NCI-H2107 (cell line): ENCODE measurements at places on chromosomes 6 and 20.

- peak; percentile 82 for DNase-seq
Measured at GRCh38 chr20:50987493-50988210, 29.0 kb downstream of the MOCS3 start.

GRCh38 chr20:5786930-5787795 lies 37.0 kb downstream of the SHLD1 start:
- no peak for DNase-seq

DNA sequence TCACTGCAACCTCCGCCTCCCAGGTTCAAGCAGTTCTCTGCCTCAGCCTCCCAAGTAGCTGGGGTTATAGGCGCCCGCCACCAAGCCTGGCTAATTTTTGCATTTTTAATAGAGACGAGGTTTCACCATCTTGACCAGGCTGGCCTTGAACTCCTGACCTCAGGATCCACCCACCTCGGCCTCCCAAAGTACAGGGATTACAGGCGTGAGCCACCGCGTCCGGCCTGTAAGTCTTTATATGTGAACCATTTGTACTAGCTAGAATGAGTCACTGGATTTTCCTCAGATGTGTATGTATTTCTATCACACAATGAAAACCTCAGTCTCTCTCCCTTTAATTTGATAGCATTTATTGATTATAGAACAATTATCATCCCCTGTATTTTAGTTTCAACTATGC lies 34.0 kb downstream of the ITCH start:
- DNase-seq, result no peak

- no peak for DNase-seq
Measured at GRCh38 chr6:38131527-38131965, 312.0 kb downstream of the ZFAND3 start.

GRCh38 chr6:109927052-109927451 lies 51.1 kb upstream of the GPR6 start:
- DNase-seq, result no peak

- DNase-seq, result no peak
Measured at GRCh38 chr6:67815623-67816022, 819.5 kb upstream of the ADGRB3 start.

- no peak for DNase-seq
Measured at GRCh38 chr6:151402228-151402627, 10.9 kb upstream of the ZBTB2 start.

DNA sequence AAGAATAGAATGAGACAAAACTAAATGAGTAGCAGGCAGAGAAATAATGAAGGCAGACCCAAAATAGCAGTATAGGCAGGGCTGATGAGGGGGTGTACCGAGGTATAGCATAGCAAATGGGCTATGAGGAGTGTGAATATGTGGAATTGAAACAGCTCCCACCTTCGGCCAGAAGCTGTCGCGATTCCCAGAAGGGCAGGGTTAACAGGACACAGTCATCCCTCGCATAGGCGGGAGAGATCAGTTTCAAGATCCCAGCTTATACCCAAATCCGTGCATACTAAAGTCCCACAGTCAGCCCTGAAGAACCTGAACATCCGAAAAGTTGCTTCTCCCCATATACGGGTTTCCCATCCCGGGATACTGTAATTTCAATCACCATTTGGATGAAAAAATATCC lies 82.7 kb downstream of the PTPRK start:
- DNase-seq, result peak; percentile 6

GRCh38 chr6:44642870-44643522 lies 255.5 kb downstream of the CDC5L start:
- no peak for DNase-seq

GRCh38 chr20:49315580-49315979 lies 37.7 kb upstream of the ZNFX1 start:
- no peak for DNase-seq

DNA sequence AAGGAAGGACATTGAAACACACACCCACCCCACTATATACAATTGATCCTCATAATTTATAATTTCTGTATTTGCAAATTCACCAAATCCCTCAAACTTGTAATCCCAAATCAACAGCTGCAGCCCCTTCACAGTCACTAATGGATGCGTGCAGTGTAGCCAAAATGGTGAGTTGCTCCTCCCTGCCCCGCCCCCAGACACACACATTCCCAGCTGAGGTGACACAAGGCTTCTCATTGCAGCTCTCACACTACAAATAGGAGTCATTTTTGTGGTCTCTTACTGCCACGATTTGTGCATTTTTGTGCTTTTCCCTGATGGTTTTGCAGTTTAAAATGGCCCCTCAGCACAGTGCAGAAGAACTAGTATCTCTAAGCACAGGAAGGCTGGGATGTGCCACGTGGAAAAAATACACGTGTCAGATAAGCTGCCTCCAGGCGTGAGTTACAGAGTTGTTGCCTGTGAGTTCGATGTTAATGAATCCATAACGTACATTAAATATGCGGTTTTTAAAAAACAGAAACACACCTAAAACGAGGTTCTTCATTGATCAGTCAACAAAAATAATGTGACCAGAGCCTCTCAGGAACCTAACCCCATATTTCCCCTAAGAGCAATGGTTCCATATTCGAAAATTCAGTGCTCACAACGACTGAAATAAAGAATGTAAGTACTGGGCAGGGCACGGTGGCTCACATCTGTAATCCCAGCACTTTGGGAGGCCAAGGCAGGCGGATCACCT lies 8.2 kb downstream of the ATP9A start:
- no peak for DNase-seq

DNA sequence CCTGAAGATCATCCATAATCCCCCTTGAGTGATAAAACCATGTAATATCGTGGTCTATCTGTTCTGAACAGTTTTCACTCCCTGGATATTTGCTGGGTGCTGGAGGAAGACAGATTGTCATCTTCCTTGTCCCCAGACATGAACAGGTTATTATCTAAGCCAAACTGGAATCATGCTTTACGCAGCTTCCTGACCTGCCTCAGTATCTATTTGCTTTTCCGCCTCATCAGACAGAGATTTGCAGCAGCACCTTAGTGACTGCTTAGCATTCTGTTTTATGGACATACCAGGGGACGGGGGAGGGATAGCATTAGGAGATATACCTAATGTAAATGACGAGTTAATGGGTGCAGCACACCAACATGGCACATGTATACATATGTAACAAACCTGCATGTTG lies 124.6 kb downstream of the SLC23A2 start:
- DNase-seq, result no peak

- DNase-seq, result no peak
Measured at GRCh38 chr6:39037082-39037508, 11.5 kb upstream of the GLP1R start.

- DNase-seq, result no peak
Measured at GRCh38 chr6:144661116-144661806, 376.1 kb downstream of the UTRN start.

- no peak for DNase-seq
Measured at GRCh38 chr6:2921520-2922115, 18.5 kb upstream of the SERPINB9 start.

DNA sequence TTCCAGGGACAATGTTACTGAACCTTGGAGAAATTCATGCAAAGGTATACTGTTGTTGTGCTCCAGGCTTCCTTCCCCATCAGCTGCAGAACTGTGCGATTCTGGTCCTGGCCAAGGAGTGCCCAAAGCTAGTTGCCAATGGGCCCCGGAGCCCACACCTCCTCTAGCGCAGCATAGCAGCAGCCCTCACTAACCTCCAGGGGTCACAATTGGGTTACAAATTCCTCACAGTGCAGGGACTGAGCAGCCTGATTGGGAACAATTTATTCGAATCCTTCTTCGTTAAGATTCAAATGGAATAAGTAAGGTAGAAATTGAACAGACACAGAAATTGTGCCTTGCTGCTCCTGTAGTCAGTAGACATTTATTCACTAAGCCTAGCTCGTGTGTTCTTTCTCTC lies 284.9 kb downstream of the PRKN start:
- no peak for DNase-seq

DNA sequence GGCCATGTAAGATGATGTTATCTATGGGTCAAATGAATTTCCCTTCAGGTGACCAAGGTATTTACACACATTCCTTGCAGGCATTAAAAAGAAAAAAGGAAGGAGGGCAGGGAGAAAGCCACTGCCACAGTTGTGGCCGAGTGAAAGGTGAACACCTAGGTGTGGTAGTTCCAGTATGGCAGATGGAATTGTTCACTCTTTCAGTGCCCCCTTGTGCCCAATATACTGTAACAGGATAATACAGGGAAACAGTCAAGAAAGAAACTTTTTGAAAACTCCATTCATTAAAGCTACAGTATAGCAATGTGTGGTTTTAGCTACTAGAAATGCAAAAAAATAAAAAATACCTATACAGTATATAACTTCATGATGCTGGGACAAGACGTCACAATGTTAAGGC lies 52.1 kb downstream of the BMP2 start:
- DNase-seq, result no peak

DNA sequence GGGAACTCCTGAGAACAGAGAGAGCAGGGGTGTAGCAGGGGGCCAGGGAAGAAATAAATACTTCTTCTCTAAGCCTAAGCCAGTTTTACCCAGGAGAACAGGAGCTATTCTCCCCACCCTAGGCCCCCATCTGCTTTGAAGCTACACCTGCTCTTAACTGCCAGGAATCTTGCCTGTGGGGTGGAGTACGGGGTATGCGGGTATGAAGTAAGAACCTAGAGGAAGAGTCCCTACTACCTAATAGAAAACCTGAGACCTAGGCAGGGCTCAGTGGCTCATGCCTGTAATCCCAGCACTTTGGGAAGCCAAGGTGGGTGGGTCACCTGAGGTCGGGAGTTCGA lies 1.5 kb downstream of the SLC29A1 start:
- DNase-seq, result no peak

DNA sequence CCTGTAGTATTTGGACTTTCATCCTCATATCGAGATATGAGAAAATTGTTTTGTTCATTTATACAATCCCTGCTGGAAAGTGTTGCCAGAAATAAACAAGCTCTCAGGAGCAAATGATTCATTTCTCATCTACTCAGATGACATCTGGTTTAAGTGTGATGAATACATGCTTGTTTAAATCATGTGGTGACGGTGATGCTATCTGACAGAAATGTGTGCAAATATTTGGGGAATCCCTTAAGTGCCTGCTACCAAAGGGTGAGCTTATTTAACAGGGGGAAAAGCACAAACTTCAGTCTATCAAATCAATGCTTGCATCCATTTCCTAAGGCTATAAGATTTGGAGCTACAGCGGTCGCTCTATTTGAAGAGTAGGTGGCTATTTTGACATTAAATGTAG lies 368.3 kb upstream of the SASH1 start:
- no peak for DNase-seq

- no peak for DNase-seq
Measured at GRCh38 chr6:30915591-30915946, 1.5 kb downstream of the VARS2 start.

DNA sequence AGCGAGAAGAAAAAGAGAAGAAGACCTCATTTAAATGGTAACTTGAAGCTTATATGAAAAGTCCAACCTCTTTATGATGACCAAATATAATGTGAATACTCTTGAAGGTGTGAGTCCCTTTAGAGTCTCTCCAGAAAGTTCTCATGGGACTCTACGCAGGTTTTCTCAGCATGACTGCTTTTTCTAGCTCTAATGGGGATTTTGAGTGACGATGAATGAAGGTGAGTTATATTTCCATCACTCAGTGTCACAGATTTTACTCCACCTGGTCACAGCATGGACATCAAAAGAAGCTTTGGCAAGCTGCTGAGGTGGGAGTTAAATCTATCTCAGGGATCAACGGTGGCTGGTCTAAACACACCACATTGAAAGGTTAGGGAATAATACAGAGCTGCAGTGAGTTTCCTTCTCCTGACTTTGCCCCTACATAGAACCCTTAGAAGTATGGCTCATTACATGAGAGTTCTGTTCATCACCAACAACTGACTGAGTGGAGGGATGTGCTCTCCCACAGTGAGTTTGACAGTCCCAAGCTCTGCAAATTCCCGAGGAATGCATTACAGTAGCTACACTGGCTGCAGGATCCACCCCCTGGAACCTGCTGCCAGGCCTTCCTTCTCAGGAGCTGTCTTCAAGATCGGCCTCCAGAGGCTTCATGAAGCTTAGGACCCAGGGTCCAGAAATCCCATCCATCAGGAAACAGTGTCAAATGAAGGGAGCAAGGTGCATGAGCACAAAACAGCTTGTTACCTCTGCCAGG lies 126.8 kb downstream of the FOXC1 start:
- DNase-seq, result no peak

DNA sequence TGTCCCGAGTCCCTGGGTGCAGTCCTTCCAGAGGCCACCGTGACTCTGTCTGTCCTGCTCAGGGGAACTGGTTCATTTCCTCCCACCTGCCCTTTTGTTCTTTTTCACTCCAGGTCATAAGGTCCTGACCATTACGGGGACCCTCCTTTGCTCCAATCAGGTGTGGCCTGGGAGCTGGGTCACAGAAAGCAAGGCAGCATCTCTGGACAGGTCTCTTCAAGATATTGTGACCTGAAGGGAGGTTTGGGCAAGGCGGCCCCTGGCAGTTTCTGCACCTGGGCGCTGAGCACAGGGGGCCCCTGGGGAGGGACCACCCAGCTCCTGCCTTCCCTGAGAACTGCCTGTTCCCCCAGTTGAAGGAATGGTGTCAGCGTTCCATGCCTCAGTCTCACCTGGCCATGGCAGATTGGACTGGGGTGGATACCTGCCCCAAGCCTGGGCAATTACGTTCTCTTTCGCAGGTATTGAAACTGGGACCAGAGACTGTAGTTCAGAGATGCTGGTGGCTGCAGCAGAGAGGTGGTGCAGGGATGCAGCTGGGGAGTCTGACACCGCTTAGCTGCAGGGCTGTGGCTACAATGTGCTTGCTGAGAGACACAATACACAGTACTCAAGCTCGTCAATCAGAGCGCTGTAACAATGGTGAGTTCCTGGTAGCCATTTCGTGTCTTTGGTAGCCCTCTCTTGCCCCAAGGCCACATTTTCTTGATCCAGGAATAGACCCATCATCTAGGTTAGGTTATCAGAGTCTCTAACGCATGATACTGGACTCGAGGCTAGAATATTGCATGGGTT lies 15.6 kb upstream of the NELFCD start:
- DNase-seq, result no peak

DNA sequence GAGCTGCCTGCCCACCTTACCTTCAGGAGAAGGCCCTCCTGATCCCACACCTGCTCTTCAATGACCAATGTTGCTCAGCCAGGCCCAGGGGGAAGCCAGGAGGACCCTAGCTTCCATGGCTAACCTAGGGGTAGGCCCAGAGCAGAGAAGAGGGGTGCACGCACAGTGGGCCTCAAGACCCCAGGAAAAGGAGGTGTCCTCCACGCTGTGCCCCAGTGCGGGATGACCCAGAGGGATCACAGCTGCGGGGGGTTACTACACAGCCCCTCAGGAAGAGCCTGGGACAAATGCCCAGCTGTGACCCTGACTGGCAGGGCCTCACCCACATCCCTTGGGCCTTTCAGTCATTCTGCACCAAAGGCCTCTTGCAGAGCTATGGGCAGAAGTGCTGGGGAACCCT lies 31.6 kb upstream of the APMAP start:
- DNase-seq, result no peak

- no peak for DNase-seq
Measured at GRCh38 chr20:8860011-8860495, 208.8 kb upstream of the PLCB4 start.

GRCh38 chr20:36988494-36988966 lies 37.0 kb upstream of the SAMHD1 start:
- no peak for DNase-seq
